ENCODE measurements at places on chromosomes 4 and X. TPM values are rescaled to one million over a fixed set of nuclear protein-coding genes. Genes with fewer than 3 reads are reported as not detected.

TMPRSS11A gene
- total RNA-seq: not detected

TSPAN7 gene
- total RNA-seq: 70.0 TPM

STBD1 gene
- 30.9 TPM for total RNA-seq

GPC3 gene
- total RNA-seq: 271 TPM

GABRQ gene
- 1.2 TPM for total RNA-seq

ARAP2 gene
- total RNA-seq: 1.6 TPM

TNIP3 gene
- 0.04 TPM for total RNA-seq

CCNG2 gene
- total RNA-seq: 62.6 TPM

IL3RA gene
- 7.8 TPM for total RNA-seq

UCP1 gene
- not detected for total RNA-seq

ANAPC4 gene
- 22.7 TPM for total RNA-seq

CITED1 gene
- 26.8 TPM for total RNA-seq

FGFBP1 gene
- total RNA-seq: not detected

XAGE1A gene
- total RNA-seq: not detected

MAGEC2 gene
- not detected for total RNA-seq

MAGEC1 gene
- total RNA-seq: not detected

TAF9B gene
- total RNA-seq: 21.6 TPM

PDCL2 gene
- total RNA-seq: not detected

SLC49A3 gene
- total RNA-seq: 2.9 TPM

MAPK10 gene
- 1.9 TPM for total RNA-seq

STAP1 gene
- 0.04 TPM for total RNA-seq

ATP1B4 gene
- total RNA-seq: 298 TPM

CT47B1 gene
- not detected for total RNA-seq

CXCL3 gene
- total RNA-seq: 0.18 TPM

TRPC3 gene
- total RNA-seq: 0.93 TPM

NAP1L2 gene
- 1.3 TPM for total RNA-seq

TMEM164 gene
- total RNA-seq: 17.9 TPM

CSAG2 gene
- total RNA-seq: not detected

SLITRK4 gene
- 4.7 TPM for total RNA-seq

GIMD1 gene
- not detected for total RNA-seq

NLGN4X gene
- 3.1 TPM for total RNA-seq

DMP1 gene
- 0.04 TPM for total RNA-seq

INTS6L gene
- 11.3 TPM for total RNA-seq

TRPC5OS gene
- 0.13 TPM for total RNA-seq

GAB3 gene
- total RNA-seq: 6.5 TPM

MAML3 gene
- total RNA-seq: 3.0 TPM

CENPI gene
- 6.6 TPM for total RNA-seq

TCP11X2 gene
- total RNA-seq: not detected

DGKK gene
- not detected for total RNA-seq

HSD17B13 gene
- 0.22 TPM for total RNA-seq
